ENCODE measurements at places on chromosomes 7 and 10.

DNA sequence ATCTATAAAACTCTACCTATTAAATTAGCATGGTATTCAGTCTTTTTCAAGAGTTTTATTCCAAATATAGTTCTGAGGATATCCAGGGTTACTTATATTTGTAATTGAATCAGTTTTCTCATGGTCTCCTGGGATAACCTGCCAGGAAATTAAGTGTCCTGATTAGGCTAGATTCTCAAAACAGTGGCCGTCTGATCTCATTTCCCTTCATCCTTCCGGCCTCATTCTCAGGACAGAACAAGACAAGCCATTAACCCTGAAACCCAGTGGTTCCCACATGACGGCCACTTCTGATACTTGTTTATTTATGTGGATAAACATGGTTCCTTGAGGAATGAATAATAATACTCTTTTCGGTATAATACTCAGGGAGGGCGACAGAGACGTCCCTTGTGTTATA is 417.6 kb upstream of the POT1 start:
- peak; percentile 50 for DNase-seq

DNA sequence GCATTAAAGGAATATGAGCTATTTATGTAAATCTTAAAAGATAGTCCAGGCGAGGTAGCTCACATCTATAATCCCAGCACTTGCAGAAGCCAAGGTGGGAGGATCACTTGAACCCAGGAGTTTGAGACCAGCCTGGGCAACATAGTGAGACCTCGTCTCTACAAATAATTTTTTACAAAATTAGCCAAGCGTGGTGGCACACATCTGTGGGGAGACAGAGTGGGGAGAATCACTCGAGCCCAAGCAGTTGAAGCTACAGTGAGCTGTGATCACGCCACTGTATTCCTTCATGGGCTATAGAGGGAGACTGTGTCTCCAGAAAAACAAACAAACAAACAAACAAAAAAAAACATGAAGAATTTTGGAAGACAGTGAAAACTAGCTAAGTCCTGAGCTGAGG is 28.4 kb downstream of the HERC4 start:
- DNase-seq: no peak

GRCh38 chr10:130686689-130687300 is 550.6 kb downstream of the GLRX3 start:
- DNase-seq: no peak

- no peak for DNase-seq
Observed at GRCh38 chr10:35216303-35216905, 89.8 kb downstream of the CREM start.

DNA sequence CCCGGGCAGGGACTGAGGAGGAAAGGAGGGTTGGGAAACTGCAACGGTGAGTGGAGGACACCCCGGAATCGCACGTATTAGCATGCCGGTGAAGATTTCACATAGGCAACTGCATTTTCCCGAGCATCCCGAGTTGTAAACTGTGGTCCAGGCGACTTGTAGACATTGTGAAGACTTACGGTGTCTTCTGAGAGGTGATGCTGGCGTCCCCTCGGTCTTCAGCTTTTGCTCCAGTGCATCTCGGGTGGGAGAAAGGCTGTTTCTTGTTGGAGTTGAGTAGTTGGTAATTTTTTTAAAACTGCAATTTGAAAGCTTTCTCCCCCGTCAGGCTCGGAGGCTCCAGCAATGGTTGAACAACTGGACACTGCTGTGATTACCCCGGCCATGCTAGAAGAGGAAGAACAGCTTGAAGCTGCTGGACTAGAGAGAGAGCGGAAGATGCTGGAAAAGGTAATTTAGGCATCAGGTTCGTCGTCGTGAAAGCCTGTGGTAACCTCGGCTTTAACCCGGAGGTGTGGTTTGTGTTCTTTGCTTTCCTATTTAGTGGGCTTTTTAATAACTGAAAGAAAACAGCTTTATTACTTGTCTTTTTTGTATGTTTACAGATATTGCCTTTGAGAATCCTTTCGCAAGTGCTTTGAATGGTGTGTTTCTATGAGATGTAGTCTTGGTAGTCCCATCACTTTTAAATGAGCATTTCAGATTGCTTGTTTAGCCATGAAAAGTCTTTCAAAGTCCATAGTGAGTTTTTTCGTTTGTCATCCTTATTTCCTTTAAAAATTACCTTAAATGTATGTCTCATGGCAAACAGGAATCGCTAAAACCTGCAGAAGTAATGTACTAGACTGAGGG is 687 bp downstream of the HELLS start:
- peak; percentile 9 for DNase-seq

DNA sequence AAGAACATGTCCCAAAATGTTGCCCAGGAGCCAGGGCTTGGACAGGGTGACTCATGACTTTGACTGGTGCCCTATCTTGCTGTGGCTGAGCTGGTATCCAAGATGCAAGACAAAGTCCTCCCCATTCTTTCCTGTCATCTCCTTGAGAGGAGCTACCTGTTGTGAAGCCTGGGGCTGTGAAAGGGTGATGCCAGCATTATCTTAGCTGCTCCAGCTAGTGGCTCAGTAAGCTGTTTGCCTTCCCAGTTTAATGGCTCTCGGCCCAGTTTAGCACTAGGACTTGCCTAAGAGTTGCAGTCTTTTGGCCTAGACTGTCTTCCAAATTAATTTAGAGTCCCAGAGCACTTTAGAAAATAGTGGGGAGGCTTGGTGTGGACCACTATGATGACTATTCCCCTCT is 424.3 kb upstream of the NRG3 start:
- DNase-seq: no peak

DNA sequence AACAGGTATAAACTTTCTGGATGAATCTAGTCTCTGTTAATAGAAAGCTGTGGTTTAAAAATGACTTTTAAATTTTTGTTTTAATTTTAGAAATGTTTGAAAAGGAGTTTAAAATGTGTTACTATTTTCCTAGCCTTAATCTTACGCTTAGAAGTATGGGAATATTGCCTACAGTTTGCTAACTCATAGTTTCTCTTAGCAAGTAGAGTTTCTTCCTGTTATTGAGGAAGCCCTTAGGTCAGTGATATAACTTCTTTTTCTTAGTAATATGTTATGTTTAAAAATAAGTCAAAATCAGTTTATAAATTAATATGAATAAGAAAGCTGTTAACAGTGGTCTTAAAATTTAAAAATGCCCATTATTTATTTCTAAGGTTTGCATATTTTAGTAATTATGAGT is 3.1 kb downstream of the STARD3NL start:
- no peak for DNase-seq

- no peak for DNase-seq
Observed at GRCh38 chr7:96837593-96837992, 127.9 kb upstream of the SEM1 start.

DNA sequence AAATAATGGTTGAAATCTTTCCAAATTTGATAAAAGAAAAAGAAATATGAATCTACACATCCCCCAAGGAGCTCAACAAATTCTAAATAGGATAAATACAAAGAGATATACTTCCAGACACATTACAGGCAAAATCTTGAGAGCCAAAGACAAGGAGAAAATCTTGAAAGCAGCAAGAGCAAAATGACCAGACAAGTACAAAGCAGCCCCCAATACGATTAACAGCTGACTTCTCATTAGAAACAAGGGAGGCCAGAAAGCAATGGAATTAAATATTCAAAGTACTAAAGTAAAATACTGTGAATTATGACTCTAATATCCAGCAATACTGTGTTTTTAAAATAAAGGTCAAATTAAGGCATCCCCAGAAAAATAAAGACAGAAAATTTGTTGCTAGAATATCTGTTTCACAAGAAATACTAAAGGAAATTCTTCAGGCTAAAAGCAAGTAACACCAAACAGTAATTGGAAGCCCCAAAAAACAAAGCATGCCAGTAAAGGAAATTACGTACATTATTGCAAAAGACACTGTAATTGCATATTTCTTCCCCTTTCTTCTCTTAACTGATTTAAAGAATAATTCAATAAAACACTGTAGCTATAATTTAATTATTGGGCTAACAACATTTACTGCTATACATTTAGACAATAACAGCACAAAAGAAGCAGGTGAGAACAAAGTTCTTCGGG is 36.4 kb downstream of the ZNF438 start:
- DNase-seq: no peak

DNA sequence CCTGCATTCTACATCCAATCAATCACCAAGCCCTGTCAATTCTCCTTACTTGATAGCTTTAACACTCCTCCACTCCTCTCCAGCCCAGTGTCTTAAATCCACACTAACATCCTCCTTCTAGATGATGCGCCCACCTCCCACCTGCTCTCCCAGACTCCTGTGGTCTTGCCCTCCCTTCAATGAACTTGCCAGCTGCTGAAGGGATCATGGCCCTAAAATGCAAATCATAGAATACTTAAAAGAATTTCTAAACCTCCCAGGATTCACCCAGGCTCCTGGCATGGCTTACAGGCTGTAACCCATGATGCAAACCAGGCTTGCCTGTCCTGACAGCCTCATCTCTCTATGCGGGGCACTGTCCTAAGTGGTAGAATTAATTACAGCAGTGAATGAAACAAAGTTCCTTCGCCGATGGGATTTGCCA is 43.6 kb downstream of the SYPL1 start:
- DNase-seq: no peak

All from glomerular endothelial cell (primary cell).